ENCODE measurements at places on chromosomes 1 and 21.

DNA sequence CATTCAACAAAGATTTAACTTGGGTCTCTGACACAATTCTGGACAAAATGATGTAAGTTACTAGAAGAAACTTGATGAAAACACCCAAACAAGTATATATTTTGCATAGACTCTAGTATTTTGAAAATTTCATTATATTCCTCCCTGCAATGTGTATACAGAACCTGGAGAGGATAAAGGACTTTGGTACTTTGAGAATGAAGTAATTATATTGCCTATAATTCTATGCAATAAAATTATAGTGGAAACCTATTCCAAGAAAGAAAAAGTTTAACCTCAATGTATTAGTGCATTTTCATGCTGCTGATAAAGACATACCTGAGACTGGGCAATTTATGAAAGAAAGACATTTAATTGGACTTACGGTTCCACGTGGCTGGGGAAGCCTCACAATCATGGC is 1146.1 kb downstream of the KCNT2 start:
- DNase-seq = no peak

DNA sequence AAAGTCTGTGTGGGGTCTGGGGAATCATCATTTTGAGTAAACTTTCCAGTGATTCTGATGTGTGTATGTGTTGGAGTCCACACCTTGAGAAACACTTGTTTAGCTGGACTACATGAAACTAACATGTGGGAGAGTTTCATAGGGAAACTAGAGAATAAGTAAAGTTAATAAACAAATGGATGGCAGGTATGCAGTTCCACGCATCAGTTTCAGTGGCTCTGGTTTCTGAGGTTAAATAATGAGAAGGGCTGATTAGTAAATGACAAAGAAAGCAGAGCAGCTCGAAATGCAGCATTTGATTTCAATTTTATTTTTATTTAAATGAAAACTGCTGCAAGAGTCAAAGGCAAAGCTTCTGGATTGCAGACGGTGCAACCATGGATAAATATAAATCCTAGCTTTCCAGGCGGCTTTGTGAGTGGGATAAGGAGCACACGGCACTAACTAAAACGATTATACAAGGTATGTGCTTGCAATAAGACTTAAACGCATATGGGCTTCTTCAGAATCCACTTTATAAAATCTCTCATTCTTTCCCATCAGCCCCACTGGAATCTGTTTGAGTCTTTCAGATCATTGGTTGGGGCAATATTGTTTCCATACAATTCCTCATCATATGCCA is 310.7 kb downstream of the PLPP3 start:
- no peak for DNase-seq

GRCh38 chr1:183764981-183765380 is 39.9 kb upstream of the RGL1 start:
- DNase-seq = no peak

- no peak for DNase-seq
Observed at GRCh38 chr1:65942476-65942875, 149.8 kb downstream of the PDE4B start.

GRCh38 chr1:27592931-27593677 is 10.8 kb downstream of the AHDC1 start:
- no peak for DNase-seq

DNA sequence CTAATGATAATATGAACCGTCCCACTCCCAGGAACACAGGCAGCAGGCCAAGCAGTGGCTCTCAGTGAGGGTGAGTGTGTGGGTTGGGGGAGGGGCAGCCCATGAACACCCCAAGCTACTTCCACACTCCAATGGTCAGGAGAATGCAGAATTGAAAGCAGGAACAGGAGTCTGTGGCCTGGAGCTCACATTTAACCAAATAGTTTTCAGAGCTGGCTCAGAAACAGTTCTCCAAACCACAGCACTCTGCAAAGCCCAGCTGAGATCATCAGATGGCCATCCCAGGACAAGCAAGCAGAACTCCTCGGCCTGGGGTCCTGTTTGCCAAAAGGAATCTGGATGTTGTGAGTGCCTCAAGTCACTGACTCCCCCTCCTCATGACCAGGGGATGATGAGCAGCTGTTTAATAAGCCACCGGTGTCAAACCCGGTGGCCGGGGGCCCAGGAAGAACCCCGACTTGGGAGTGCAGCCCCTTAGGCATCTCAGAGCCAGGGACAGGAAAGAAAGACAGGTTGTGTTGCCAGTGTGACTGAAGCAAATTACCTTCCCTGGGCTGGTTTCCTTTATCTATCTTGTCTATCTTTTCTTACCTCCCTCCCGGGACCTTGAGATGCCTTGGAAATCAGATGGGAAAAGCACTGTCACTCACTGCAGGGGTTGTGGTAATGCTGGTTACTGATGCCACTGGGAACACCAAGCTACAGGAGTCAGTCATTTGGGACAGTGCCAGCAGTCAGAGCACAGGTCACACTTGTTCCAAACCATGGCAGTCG is 20.4 kb downstream of the DEGS1 start:
- peak; percentile 59 for DNase-seq

- no peak for DNase-seq
Observed at GRCh38 chr1:196271212-196271947, 336.9 kb downstream of the KCNT2 start.

DNA sequence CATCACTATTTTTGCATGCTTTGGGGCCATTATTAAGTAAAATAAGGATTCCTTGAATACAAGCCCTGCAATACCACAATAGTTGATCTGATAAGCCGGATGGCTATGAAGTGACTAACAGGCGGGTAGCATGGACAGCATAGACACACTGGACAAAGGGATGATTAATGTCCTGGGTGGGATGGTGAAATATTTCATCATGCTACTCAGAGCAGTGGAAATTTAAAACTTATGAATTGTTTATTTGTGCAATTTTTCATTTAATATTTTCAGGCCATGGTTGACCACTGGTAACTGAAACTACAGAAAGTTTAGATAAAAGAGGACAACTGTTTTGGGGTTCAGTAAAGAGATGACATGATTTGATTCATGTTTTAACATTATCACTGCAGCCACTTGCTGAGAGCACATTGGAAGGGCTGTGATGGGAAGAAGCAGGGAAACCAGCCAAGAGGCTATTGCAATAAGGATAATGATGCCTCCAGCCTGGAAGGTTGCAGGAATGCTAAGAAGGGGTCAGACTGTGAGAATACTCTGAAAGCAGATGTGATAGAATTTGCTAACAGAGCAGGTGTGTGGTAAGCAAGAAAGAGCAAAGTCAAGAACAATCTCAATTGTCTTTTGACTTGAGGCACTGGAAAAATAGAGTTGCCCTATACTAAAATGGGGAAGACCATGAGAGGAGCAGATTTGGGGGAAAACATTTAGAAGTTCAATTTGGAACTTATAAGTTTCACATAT is 62.5 kb upstream of the TNFSF4 start:
- DNase-seq = no peak

DNA sequence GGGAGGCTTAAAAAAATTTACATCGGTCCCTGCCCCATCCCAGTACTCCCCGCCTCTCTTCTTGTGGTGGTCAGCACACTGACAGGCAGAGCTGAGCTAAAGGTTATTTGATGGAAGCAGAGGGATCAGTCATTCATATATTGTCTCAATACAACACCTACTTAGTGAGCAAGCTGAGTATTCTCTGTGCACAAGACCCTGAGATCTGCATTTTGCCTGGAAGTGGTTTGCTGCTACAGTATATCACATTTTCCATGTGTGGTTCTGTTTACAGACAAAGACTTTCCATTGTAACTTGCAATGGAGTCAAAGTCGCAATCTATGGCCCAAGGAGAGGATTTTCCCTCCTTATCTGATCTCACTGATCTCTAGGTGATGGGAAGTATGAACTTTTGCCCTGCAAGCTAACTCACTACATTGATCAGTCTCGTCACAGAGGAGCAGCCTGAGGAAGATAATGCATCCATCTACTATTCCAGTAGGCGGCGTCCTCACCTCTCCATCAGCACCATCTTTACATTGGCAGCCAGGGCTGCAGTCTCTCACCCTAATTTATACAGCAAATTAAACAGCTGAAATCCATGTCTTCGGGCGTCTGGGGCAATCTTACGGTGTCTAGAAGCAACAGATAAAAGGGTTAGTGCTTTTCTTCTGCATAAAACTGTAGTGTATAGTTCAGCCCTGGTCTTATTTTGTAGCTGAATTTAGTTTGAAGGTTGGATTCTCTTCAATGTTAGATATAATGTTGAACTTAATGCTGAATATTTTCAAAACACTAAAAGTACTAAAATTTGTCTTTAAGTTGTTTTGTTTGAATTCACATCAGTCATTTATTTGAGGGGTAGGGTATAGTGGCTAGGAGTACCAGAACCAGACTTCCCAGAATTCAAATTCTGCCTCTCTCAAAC is 3.2 kb upstream of the TRAF5 start:
- peak; percentile 72 for DNase-seq

DNA sequence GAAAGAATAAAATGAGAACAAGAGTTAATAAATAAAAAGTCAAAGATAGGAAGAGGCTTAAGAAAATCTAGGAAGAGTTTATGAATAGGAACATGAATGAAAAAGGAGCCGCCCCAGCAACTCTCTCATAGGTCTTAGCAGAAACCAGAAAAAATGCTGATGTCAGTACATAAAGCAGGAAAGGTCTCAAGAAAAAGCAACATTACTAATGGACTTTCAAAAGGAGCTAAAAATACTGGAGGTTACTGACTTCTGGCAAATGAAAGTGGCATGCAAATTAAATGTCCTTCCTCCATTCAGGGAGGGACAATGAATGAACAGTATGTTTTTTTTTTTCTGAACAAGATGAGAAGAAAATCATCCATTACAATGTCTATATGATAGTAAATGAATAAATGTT is 387.6 kb downstream of the BRINP2 start:
- DNase-seq = no peak

GRCh38 chr1:183674339-183674738 is 21.2 kb upstream of the APOBEC4 start:
- DNase-seq = no peak

Measured in BE2C (cell line).